Head of caudate nucleus (tissue), 42 donors: ENCODE measurements at places on chromosomes 6 and 20.

- no peak for DNase-seq
Observed at GRCh38 chr6:104500265-104500664, 359.5 kb downstream of the HACE1 start.

GRCh38 chr6:40500227-40500626 is 86.9 kb downstream of the LRFN2 start:
- DNase-seq: no peak

DNA sequence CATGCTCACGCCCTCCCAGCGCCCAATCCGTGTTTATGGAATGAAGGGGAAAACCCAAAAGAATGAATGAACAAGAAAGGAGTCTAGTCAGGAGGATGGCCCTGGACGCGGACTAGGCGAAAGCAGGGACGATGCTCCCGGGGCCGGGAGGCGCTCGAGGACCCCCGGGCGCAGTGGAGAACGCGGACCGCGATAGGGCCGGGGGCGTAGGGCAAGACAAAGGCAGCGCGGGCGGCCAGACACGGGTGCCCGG is 758 bp downstream of the GCLC start:
- peak; percentile 33 for DNase-seq

GRCh38 chr6:150291968-150292710 is 76.7 kb upstream of the IYD start:
- DNase-seq: no peak

DNA sequence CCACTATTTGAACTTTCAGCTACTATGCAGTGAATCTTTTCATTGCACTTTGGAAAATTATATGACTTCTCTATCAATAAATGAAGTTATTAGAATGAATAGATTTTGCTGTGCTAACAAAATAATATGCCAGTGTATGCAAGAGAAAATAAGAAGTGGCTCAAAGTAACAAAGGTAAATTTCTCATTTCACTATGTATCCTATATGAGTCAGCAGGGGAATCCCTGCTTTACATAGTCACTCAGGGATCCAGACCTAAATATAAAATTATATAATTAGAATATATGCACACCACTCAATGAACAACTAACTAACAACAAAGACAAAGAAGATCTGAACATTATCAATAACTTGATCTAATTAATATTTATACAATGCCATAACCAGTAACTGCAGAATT is 390.8 kb upstream of the IRAK1BP1 start:
- DNase-seq: no peak

DNA sequence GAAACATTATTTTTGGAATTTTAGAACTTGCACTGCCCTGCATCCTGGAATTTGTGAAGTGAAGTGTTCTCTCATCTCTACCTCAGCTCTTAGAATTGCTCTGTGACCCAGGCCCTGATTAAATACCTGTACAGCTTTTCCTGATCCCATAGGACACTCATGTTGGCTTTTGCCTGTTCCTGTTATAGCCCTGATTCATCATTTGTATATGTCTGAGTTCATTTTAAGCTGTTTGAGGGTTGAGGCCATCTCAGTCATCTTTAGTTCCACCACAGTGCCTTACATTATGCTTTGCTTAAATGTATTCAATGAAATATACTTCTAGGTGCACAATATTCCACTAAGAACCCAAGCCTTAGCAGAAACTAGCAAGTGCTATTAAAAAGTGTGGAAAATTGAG is 26.4 kb downstream of the ZFAND3 start:
- DNase-seq: no peak

GRCh38 chr6:166494757-166495486 is 91.6 kb downstream of the RAMACL start:
- peak; percentile 78 for DNase-seq

- no peak for DNase-seq
Observed at GRCh38 chr6:23305325-23305943, 736.1 kb downstream of the HDGFL1 start.

GRCh38 chr6:14422061-14422460 is 304.5 kb downstream of the CD83 start:
- DNase-seq: no peak

DNA sequence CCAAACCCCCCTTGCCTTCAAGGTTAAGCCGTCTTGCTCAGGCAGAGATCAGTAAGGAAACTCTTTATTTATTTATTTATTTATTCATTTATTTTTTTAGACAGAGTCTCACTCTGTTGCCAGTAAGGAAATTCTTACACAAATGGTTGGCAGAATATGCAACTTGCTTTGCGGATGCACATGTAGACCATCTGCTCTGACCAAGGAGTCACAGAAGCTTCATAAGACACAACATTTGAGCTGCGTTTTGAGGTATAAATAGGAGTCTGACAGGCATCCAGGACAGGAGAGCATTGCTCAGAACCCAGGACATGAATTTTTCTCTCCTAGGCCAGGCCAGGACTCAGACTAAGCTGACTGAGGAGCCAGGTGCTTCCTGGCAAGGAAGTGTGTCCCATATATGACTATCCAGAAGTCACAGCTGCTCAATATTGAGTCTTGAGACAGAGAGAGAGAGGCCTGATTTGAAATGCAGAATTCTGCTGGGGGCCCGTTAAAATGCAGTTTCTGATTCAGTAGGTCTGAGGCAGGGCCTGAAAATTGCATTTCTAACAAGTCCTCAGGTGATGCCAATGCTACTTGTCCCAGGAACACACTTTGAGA is 43.9 kb downstream of the HLA-A start:
- no peak for DNase-seq

GRCh38 chr6:163159110-163159509 is 255.4 kb upstream of the QKI start:
- DNase-seq: no peak

- DNase-seq: no peak
Observed at GRCh38 chr6:122276637-122277036, 122.8 kb upstream of the HSF2 start.

DNA sequence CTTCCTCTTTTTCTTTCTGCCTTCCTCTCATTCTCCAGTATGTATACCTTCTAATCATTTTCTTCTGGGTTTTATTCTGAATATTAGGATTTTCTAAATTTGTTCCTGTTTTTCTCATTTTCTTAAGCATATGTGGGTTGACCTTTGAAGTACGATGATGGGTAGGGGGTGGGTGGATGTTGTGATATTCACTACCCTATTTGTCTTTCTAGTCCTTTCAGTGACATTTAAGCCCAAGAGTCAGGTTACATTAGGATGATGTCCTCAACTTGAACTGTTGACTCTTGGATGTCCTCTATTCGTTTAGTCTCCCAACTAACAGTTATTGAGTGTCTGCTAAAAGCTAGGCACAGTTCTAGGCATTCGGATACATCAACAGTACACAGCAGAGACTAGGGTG is 7.3 kb downstream of the ABT1 start:
- DNase-seq: no peak

DNA sequence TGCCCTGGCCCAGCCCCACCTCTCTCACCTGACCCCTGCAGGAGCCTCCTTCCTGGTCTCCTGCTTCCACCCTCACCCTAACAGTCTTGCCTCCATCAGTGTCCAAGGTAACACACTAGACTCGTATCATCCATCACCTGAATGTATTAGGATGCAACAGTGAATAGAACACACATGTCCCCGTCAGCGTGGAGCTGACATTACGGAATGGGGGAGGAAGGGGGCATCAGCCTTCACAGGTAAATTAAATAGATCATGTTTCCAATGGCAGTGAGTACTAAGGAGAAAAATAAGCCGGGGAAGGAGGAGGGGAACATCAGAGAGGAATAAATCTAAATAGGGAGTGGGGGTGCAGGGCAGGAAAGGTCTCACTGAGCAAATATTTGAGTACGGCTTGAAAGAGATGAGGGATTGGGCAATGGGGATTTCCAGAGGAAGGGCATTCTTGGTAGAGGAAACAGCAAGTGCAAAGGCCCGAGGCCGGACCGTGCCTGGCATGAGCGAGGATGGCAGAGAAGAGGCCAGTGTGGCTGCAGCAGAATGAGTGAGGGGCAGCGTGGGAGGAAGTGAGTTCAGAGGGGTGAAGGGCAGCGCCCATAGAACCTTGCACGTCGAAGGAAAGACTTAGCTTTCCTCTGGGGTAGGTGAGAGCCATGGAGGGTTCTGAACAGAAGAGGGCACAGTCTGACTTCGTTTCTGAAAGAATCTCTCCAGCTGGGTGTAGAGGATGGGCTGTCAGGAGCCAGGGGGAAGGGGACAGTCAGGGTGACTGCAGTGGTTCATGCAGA is 110.1 kb upstream of the PTPN1 start:
- no peak for DNase-seq

DNA sequence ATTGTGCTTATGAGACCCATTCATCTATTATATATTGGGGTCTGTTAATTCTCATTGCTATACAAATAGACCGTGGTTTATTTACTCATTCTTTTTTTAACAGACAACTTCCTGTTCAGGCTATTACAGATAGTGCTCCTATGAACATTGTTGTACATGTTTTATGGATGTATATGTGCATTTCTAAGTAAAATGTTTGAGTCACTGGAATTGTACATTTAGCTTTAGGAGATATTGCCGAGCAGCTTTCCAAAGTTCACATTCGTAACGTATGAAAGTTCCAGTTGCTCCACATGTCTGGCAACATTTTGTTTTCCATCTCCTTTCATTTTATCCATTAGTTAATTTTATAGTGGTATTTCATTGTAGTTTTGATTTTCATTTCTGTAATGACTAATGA is 19.1 kb downstream of the SLC17A2 start:
- DNase-seq: no peak

DNA sequence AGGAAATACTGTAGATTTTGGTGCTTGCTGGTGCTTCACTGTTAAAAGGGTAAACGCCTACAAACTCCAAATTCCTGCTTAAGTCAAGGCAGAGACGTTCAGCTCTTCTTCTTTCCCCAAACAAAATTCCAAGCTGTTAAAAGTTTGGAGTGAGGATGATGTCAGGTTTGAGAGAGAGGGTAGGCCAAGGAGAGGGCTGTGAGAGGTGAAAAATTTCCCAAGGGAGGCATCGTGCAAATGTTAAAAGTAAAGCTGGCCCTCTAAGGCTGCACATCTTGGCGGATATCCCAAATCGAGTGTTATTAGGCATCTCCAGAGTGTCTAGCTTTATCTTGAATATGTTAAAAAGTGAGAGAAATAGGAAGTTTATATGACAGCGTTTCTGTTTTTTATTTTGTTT is 651.8 kb downstream of the QKI start:
- no peak for DNase-seq

DNA sequence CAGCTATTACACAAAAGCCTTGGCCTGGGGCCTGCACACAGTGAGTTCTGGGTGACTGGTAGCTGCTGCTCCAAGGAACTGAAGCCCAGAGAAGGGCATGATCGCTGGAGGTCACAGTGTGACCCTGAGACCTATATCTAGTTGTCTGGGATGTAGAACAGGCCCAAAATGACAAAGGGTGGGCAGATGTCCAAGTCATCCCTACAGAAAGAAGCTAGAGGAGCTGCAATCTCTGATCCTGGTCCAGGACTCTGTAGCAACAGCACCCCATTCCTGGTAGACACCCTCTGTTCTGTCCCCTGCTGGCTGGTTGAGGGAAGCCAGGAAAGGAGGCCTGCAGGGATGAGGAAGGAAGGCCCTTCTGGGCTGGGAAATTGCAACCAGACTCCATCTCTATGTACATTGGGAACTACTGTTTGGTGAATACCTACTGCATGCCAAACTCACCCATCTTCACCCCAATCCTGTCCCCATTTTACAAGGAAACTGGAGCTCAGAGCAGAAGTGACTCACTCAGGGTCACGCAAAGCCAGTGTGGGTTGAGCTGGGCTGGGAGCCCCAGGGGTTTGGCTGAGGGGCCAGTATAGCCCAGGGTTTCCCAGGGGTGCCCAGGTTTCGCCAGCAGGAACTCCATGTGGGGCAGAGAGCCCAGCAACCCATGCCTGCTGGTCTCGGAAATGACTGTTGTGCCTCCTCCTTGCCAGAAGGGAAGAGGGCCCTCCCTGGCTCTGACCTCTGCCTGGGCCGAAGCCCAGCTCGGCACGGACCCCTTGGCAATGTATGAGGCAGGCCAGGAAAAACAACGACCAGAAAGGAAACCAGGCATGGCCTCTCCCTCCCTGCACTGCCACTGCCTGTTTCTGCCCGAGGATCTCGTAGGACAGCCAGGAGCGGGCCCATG is 44.9 kb upstream of the TLDC2 start:
- DNase-seq: peak; percentile 79

GRCh38 chr20:17525650-17526049 is 5.5 kb downstream of the BFSP1 start:
- peak; percentile 66 for DNase-seq

DNA sequence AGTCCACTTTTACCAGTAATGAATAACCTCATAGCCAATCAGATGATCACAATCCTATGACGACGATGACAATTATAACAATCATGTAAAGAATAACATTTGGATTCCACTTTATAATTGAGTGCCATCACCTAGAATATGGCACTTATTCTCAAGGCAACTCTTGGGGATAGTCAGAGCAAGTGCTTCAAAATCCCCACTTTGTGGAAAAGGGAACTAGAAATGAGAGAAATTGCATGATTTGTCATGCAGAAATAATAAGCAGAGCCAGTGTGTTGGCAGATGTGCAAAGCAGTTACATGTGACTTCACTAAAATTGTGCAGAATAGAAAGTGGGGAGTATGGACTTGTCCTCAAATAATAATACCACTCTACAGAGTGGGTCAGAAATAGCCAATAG is 41.3 kb downstream of the FRK start:
- no peak for DNase-seq

GRCh38 chr6:63660757-63661156 is 25.2 kb downstream of the PHF3 start:
- DNase-seq: no peak

- DNase-seq: no peak
Observed at GRCh38 chr6:1729750-1730140, 120.0 kb downstream of the FOXC1 start.
